ENCODE measurements at places on chromosomes 16 and 17.

GRCh38 chr17:57909551-57909950 lies 45.7 kb downstream of the CUEDC1 start:
- no peak for DNase-seq

- peak; percentile 71 for DNase-seq
These were observed 358.3 kb upstream of the SOX9 start for GRCh38 chr17:71762526-71762925.

DNA sequence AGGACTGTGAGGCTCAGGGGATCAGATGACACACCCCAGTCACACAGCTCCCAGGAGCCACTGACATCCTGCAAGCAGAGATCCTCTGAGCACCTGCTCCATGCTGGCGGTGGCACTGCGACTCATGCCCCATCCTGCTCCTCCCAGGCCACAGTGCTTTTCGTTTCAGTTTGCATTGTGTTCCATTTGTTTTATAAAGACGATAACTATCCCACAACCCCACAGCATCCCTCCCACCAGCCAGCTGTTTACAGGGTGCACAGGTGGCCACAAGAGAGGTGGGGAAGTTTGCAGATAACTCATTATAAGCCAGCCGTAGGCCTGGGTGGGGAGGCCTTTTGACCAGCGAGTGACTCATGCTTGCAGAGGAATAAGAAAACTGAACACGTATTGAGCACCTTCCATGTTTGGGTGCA lies 28.2 kb downstream of the BCO1 start:
- peak; percentile 38 for DNase-seq

DNA sequence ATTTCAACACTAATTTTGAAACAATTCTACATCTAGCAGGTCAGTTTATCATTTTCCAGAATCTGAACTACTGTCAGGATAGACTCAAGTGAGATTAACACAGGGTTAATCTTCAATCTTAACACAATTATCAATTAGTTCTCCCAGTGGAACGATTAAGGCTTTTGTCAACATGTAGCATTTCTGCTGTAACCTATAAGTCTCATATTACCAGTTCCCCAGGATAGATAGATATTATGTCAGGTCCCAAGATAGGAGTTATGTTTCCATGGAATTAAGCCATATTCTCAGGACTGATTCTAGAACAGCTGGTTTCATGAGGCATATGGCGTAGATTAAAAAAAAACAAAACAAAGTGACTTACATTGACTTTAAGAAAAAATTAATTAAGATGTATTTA lies 4.4 kb upstream of the FBF1 start:
- DNase-seq = no peak

GRCh38 chr17:78493450-78493849 lies 83.7 kb downstream of the DNAH17 start:
- no peak for DNase-seq

DNA sequence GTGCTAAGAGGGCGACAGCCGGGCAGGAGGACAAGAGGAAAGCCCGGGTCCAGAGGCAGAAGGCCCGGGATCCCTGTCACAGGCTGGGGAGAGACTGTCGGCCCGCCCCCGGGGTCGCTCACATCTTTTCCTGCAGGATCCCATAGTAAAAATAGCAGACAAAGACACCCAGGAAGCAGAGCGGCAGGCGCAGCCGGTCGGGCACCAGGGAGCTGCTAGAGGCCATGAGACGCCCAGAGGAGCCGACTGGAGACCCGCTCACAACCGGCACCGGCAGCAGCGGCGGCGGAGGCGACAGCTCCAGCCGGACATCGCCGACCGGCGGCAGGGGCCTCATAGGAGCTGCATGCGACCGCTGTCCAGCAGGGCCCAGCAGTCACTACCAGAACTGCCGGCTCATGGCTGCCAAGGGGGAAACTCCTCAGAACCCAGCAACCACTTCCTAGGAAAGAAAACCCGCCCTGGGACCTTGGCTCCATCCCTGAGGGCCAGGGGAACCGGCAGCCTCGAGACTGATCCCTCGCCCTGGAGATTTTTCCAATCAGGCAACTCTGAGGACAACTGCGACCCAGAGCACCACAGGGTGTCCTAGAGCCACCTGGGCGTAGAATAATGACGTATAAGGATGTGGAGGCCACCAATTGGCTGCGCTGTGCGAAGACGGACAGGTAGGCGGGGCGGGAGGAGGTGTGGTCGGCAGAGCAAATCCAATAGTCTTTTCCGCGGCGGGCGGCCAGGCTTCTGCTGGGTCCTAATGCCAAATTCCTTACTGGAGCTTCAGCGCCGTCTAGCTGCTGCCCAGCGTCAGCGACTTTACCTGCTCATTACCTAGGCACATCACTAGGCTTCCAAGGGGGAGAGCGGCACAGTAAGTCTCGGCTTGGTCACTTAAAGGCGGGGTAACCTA lies at the start of gene SLC35B1:
Gene SLC35B1, minus strand, starts transcription at position 357 of the 907 bp plus-strand sequence. Its CDS starts 131 bp downstream, at position 226.
- DNase-seq = peak; percentile 98

DNA sequence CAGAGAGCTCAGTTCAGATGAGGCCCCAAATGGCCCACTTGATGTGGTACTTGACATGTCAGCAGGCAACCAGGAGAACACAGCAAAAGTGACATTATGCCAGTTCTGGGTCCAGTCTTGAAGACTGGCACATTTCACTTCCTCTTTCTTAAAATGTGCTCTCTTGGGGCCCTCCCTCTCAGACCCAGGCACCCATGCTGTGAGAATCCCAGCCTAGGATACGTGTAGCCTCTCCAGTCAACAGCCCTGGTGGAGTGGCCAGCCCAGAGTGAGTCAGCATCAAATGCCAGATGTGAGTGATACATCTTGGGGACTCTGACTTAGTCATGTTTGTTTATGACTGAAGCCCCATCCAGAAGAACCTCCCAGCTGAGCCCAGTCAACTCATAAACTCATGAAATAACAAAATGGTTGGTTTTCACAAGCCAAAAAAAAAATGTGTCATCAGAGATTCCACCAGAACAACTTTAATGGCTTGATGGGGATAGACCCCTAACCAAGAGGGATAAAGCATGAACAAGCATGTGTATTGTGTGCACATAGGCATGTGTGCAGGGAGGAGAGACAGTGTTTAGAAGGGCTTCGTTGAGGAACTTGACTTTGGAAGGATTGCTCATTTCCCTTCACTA lies 82.5 kb upstream of the TNRC6C start:
- no peak for DNase-seq

DNA sequence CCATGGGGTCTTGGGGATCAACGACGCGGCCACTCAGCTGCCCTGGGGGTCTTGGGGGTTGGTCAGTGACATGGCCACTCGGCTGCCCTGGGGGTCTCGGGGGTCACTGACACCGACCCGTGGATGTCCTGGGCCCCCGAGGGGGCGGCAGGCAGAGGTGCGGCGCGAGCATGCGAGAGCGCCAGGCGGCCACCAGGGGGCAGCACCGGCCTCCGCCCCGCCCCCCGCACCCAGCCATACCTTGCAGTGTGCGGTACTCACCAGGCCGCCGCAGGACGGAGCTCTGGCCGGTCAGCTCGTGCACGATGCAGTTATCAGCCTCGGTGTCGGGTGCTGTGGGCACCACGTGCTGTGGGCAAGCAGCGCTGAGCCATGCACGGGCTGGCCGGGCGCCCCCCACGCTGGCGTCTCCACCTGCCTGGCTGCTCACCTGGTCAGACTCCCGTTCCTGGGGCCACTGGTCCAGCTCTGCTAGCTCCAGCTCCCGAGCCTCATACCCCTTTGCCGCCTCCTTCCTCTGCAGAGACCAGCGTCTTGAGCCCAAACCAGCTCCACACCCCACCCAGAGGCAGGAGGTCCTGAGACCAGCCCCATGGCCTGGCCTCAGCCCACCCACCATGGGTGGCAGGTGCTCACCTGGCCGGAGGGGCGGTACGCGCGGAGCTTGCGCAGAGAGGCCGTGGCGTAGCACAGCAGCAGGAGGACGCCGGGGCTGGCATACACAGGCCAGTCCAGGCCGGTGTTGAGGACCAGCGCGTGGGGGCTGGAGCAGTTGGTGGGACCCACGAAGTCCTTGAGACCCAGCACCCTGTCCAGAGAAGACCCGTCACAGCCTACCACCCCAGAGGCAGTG lies 31.2 kb downstream of the CTU2 start:
- DNase-seq = peak; percentile 42

GRCh38 chr17:57603978-57604377 lies 141.1 kb downstream of the CCDC182 start:
- no peak for DNase-seq

DNA sequence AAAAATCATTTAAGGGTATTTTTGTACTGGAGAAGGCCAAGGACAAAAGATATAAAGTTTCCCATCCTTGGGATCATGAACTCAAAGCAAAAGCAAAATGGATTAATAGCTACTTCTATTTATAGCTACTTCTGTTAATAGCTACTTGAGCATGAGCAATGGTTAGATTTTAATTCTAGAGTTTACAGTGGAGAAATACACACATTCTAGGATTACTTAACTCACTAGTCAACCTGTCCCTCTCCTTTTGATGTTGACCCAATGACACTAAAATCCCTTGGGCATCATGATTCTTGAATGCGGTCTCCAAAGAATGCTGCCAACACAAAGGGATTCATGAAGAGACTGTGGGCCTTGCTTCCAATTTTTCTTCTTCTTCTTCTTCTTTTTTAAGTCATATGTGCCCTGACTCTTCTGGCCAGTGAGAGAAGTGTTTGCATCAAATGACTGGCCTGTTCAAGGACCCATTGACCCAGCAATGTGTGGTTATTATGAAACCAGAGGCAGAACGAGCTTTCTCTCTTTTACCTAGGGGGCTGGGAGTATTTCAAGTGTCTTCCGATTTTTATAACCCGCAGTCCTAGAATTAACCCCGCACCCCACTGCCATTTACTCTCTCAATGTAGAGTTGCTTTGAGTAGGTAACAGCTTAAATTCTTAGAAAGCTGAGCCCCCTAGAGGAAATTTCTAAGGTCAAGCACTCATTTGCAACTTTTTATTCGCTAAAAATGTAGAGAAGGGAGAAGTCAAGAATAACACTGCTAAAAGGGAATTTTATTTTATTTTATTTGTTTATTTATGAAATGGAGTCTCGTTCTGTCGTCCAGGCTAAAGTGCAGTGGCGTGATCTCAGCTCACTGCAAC lies 34.6 kb downstream of the OTOA start:
- no peak for DNase-seq

DNA sequence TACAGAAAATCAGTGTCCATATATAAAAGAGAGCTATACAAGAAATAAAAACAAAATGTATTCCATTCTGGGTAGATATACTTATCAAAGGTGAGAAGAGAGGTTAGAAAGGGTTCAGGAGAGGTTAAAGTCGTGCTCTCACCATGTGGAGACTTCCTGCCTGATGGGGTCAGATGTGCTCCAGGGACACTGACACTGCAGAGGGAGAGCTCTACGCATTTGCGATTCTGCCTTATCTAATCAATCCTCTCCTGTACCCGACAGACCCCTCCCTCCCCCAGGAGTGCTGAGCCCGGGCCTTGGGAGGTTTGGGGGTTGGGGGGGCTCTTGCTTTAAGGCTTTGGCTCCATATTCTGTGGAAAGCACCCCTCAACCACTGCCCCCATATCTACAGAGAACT lies 16.6 kb upstream of the SLC5A11 start:
- DNase-seq = no peak

GRCh38 chr17:39623356-39623950 lies 3.3 kb upstream of the PPP1R1B start:
- DNase-seq = peak; percentile 42

GRCh38 chr17:2369039-2369438 lies 31.7 kb downstream of the SGSM2 start:
- no peak for DNase-seq

GRCh38 chr16:23107936-23108335 lies 41.3 kb downstream of the USP31 start:
- DNase-seq = peak; percentile 92

- no peak for DNase-seq
These were observed at the start of gene SLC9A5 for GRCh38 chr16:67248401-67249177. Gene SLC9A5 (plus strand): TSS chr16:67248979. CDS start chr16:67249015, 36 bp downstream.

GRCh38 chr17:16474012-16474725 lies 17.8 kb downstream of the LRRC75A start:
- DNase-seq = no peak
